ENCODE measurements at places on chromosomes 11 and 22.

GRCh38 chr11:40125054-40125453, 1334.4 kb downstream of the LRRC4C start:
- DNase-seq = no peak

- no peak for DNase-seq
Measured at GRCh38 chr22:47133061-47133969, 370.9 kb downstream of the TBC1D22A start.

DNA sequence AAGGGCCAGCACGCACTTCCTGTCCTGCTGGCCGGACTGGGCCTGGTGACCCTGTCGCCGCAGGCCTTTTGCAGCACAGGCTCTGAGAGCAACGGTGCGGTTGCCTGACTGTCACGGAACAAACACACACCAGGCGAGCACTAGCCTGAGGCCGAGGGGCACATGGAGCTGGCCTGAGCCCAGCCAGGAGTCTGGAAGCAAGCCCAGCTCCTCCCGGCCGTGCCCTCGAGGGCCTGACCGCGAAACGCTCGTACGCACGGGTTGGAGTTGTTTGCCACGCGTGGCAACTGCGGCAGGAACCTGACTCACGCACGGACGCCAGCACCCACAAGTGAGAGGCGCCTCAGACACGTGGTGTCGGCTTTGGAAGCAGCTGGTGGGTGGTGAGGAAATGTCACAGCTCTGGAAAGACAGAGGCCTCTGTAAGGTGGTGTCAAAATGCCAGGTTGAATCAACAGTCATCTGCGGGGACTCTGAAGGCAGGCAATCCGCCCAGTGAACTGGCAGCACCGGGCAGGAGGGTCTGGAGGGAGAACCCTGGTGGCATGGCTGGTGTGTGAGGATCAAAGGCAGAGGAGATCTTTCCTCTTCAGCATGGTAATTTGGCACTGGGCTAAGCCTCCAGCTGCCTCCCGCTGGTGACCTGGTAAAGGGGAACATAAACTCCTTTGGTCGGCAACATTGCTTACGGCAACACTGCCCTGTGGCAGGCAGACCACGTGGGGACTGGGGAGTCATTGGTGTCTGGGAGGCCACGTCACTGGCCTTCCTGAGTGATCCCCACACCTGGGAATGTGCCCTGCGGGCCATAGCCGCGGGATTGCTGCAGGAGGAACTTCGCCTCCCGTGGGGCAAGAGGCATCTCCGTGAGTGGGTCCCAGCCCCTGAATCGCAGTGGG, 15.3 kb upstream of the IL17REL start:
- peak; percentile 3 for DNase-seq

GRCh38 chr11:77174559-77174958, 46.5 kb downstream of the MYO7A start:
- DNase-seq = peak; percentile 85

DNA sequence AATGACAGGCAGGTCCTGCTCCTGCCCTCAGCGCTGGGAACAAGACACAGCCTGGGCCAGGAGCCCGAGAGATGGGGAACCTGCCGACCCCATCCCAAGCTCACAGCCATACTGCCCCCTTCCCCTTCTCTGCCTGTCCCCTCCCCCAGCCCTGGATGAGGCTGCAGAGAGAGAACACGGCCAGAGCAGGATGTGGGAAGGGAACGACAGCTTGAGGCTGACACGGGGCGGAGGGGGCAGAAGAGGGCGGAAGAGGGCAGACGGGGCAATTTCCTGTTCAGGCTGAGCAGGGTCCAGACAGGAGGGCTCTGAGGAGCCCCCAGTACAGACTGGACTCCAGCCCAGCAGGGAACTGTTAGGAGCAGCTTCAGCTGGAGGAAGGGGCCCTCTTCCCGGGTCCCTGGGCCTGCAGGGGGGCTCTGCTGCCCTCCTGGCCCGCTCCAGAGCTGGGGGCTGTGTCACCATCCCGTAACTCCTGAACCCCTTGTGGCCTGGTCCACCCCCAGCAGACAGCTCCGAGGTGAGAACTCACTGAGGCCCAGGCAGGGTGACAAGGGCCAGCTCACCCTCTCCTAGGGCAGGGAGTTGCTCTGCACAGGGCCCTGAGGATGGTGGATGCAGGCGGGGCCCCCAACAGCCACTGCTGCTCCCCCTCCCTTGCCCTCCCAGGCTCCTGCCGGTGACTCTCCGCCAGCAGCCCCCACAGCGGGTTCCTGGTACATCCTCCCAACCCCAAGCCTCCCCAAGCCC, 5.7 kb downstream of the CTSD start:
- DNase-seq = no peak

GRCh38 chr22:44661659-44662569, 40.1 kb upstream of the PRR5 start:
- DNase-seq = no peak

- no peak for DNase-seq
Measured at GRCh38 chr22:35307892-35308291, 8.2 kb downstream of the TOM1 start.

All from NCI-H1092 (cell line).